ENCODE measurements at places on chromosomes 3 and 15. TPM values are rescaled to one million over a fixed set of nuclear protein-coding genes. Genes with fewer than 3 reads are reported as not detected.

Gene CADM2
- total RNA-seq, result 4.3 TPM

- H3K4me1 ChIP-seq, result no peaks in the 10 kb centered on the region
- no peaks in the 10 kb centered on the region for H3K36me3 ChIP-seq
- peaks cover 55% of the 10 kb centered on the region for H3K27me3 ChIP-seq
- H3K4me3 ChIP-seq, result no peak overlapping the region
Observed at GRCh38 chr15:69908590-69909420, 188.9 kb downstream of the TLE3 start.

DNA sequence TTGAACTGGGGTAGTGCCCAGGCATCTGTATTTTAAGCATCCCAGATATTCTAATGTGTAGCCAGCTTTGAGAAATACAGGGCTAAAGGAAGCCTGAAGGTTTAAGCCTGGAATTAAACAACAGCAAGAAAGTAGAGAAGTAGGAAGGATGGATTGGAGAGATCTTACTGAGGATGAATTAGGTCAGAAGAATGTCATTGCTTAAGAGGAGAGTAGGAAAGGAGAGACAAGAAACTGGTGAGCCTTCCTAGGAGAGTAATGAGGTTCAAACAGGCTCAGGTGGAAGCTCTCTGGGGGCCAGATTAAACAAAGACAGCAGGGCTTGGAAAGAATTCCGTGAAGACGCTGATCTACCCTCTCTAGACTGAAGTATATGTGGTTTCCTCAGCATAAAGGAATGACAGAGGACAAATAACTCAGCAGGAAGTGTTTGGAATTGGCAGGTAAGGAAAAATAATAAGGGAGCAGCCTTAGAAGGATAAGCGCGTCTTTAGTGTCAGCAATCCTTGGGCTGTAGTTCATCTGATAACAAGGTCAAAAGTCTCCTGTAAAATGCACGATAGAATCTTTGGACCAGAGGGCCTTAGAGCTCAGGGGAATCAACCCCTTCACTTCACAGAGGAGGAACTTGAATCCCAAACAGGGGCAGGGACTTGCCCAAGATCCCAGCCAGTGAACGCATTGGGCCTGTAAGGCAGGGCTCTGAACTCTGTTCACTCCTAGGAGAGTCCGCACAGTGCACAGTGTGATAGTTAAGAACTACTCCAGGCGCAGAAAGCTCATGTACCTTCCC, 90.9 kb downstream of the TP63 start:
- no peaks in the 10 kb centered on the region for H3K4me1 ChIP-seq
- H3K27ac ChIP-seq, result no peak overlapping the region
- DNase-seq, result no peak
- no peaks in the 10 kb centered on the region for H3K27me3 ChIP-seq
- H3K4me3 ChIP-seq, result no peak overlapping the region

- H3K27ac ChIP-seq, result no peak overlapping the region
- no peaks in the 10 kb centered on the region for H3K4me1 ChIP-seq
- peaks cover 66% of the 10 kb centered on the region for H3K27me3 ChIP-seq
- H3K36me3 ChIP-seq, result no peaks in the 10 kb centered on the region
Observed at GRCh38 chr3:43871627-43872245, 181.0 kb downstream of the ABHD5 start.

Gene CHAC1
- 1.3 TPM for total RNA-seq

Gene SRGAP3
- total RNA-seq, result 10.3 TPM

- H3K4me1 ChIP-seq, result peaks cover 18% of the 10 kb centered on the region
- peak overlapping the region; percentile 45 for H3K27ac ChIP-seq
- H3K36me3 ChIP-seq, result no peaks in the 10 kb centered on the region
- H3K27me3 ChIP-seq, result no peaks in the 10 kb centered on the region
- H3K4me3 ChIP-seq, result no peak overlapping the region
- no peak for DNase-seq
Observed at GRCh38 chr15:68542771-68543164, 36.0 kb upstream of the CORO2B start.

Gene LDHAL6B
- not detected for total RNA-seq

GRCh38 chr3:149839896-149840295, 26.9 kb downstream of the RNF13 start:
- H3K4me1 ChIP-seq, result peaks cover 29% of the 10 kb centered on the region
- no peaks in the 10 kb centered on the region for H3K27me3 ChIP-seq
- no peak overlapping the region for H3K27ac ChIP-seq
- H3K36me3 ChIP-seq, result peaks cover 4% of the 10 kb centered on the region
